ENCODE measurements at places on chromosomes 4 and X.

GRCh38 chr4:71141125-71141524 lies 147.7 kb downstream of the DCK start:
- DNase-seq, result no peak

DNA sequence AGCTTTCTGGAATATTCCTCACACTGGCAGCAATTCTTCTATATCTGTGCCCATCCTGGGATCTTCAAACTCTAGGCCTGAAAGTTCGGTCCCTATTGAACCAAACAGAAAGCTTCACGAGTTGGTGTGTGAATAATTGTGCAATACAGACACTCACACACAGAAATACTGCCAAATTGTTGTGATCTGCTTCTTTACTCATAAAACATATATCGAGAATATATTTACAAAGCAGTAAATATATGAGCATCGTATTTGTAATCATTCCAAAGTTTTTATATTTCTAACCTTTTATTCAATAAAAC lies 56.6 kb upstream of the BEX4 start:
- no peak for DNase-seq

- no peak for DNase-seq
These were observed 71.9 kb downstream of the NPNT start for GRCh38 chr4:105967058-105967658.

GRCh38 chrX:150005027-150005426 lies 66.7 kb upstream of the EOLA2 start:
- no peak for DNase-seq

DNA sequence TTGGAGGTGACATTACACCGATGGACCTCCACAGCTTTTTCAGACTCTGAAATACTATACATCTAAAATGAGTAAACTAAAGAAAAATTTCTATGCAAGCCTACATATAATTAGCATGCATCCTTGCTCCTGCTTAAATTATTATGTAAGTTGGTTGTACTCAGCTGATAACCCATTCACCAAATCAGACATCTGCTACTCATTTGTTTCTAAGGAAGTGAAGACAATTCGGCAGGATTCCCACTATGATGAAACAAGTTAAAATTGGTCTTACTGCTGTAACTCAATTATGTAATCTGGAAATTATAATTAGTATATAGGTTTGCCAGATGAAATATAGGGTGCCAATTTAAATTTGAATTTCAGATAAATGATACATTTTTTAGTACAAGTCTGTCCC lies 59.5 kb upstream of the FGF13 start:
- no peak for DNase-seq

- DNase-seq, result no peak
These were observed 346.4 kb upstream of the SLC7A11 start for GRCh38 chr4:138588501-138588900.

DNA sequence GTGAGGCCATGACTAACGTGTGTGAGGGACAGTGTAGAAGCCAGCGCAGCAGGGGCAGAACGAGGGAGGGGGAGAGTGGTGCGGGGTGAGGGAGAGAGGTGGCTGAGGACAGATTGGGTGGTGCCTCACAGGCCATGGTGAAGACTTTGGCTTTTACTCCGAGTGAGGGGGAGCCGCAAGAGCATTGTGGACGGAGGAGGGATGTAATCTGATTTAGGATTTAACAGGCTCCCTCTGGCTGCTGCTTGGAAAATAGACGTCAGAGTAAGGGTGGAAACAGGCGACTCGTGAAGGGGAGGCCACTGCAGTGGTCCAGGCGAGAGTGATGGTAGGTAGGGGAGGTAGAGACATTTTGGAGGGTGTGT lies 13.0 kb downstream of the PPP1R3F start:
- DNase-seq, result peak; percentile 1

DNA sequence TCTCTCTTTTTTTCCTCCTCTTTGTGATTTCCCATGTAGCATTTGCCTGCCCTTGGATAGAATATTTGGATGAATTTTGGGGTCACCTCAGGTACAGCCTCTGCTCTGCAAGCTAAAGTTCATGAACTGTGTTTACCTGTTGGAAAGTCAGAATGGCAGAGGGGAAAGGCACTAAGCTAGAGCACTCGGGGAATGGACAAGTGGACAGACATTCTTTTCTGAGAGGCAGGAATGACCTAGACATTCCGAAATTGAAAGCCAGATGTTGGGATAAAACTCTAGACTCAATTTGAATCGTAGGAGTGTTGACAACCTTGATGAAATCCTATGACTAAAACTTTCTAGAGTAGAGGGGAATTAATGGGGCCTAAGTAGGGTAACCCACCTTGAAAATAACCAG lies 56.1 kb downstream of the LUZP4 start:
- no peak for DNase-seq

- no peak for DNase-seq
These were observed 12.3 kb downstream of the UGDH start for GRCh38 chr4:39514888-39515401.

- DNase-seq, result no peak
These were observed 472.6 kb upstream of the CPEB2 start for GRCh38 chr4:14529653-14530052.

- DNase-seq, result no peak
These were observed 53.8 kb downstream of the TMEM150C start for GRCh38 chr4:82508011-82508410.

GRCh38 chrX:65034292-65034667 lies 58.0 kb upstream of the ZC4H2 start:
- DNase-seq, result no peak

DNA sequence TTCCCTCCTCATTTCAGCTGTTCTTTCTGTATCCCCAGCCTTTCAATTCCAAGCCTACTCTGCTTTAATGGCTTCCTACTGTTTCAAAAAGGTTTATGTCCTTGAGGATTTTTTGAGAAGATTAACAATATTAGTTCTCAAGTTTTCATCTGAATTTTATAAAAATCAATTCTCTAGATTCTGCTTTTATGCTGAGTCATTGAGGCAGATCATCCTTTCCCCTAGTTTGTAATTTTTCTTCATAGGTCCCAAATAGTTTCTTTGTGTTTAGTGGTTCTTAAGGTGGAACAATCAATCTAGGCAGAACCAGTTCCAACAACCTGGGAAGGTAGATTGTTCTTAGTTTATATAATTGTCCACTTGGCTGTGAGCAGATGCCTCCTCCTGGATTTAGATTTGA lies 100.1 kb upstream of the NAP1L5 start:
- no peak for DNase-seq

- no peak for DNase-seq
These were observed 27.0 kb upstream of the TSPAN5 start for GRCh38 chr4:98685225-98686042.

- no peak for DNase-seq
These were observed 163.3 kb upstream of the MAMLD1 start for GRCh38 chrX:150199803-150200202.

DNA sequence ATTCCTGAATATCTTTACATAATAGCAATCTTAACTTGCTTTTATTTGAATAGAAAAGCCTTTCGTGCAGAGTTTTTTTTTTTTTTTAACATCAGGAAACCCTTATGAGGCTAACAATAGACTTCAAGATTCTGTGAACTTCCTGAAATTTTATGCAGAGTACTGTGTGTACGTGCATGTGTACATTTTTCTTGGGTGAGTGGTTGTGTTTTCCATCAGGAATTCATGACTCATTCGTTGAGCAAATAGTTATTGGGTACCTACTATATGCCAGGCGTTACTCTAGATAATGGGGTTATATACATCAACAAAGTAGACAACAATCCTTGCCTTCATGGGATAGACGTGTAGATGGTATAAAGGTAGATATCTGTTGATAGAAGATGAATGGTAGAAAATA lies 59.1 kb downstream of the MRPL1 start:
- no peak for DNase-seq

- DNase-seq, result no peak
These were observed 10.6 kb downstream of the TNIP2 start for GRCh38 chr4:2745516-2745915.

GRCh38 chrX:149837639-149838038 lies 43.3 kb upstream of the MAGEA8 start:
- DNase-seq, result no peak

DNA sequence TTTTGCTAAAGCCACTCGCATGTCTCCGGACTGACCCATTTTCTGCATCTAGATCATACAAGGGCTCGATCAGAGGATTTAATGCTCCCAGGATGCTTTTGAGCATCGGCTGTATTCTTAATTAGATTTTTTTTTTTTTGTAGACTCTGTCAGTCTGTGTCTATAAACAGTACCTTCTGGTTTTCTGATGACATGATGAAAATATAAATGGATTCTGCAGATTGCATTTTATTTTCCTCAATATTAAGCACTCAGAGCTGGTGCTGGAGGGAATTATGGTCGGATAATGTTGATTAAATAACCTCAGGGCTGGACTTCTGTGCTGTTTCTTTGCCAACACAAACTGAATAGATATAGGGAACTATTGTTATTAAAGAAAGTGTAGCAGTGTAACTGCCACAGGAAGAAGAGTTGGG lies 57.1 kb upstream of the LIMCH1 start:
- DNase-seq, result no peak

- peak; percentile 80 for DNase-seq
These were observed 886 bp upstream of the NDST3 start for GRCh38 chr4:118033148-118034052.

- DNase-seq, result no peak
These were observed 24.8 kb upstream of the TMSB4X start for GRCh38 chrX:12949927-12950656.

- no peak for DNase-seq
These were observed 19.4 kb downstream of the INPP4B start for GRCh38 chr4:142826503-142827241.

- DNase-seq, result peak; percentile 30
These were observed 435.8 kb downstream of the SPRY1 start for GRCh38 chr4:123832173-123833026.

- no peak for DNase-seq
These were observed 190.4 kb downstream of the AR start for GRCh38 chrX:67734111-67734753.

DNA sequence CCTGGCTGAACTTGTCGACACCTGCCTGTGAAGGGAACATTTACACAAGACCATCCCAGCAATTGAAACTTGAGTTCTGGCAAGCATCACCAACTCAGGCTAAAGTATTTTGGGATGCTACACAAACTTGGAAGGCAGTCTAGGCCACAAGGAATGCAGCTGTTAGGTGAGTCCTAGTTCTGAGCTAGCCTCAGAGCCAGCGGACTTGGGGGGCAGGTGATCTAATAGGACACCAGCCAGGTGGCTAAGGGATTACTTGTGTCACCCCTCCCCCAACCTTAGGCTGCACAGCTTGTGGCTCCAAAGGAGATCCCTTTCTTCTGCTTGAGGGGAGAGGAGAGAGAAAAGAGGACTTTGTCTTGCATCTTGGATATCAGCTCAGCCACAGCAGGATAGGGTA lies 62.3 kb upstream of the DKK2 start:
- no peak for DNase-seq

DNA sequence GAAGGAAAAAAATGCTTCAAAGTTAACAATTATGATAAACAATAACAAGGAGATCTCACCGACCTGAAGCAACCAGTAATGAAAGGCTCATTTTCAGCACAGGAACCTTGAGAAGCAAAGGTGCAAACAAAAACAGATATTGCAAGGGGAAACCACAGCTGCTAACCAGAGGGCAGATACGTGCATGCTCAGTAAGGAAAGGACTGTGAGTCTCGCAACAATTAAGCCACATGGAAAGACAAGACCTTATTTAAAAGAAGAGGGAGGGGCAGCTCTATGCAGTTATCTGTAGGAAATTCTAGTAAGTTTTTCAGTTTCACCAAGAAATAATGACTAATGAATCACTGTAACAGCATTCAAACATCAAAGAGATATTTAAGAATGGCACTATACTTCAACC lies 19.3 kb downstream of the LRCH2 start:
- no peak for DNase-seq

Data from NCI-H446 treated with DMSO at 0.1 percent for 48 hours (cell line).